ENCODE measurements at places on chromosomes 4 and X.

GRCh38 chrX:133868682-133869081, 116.7 kb downstream of the GPC3 start:
- no peak for DNase-seq

DNA sequence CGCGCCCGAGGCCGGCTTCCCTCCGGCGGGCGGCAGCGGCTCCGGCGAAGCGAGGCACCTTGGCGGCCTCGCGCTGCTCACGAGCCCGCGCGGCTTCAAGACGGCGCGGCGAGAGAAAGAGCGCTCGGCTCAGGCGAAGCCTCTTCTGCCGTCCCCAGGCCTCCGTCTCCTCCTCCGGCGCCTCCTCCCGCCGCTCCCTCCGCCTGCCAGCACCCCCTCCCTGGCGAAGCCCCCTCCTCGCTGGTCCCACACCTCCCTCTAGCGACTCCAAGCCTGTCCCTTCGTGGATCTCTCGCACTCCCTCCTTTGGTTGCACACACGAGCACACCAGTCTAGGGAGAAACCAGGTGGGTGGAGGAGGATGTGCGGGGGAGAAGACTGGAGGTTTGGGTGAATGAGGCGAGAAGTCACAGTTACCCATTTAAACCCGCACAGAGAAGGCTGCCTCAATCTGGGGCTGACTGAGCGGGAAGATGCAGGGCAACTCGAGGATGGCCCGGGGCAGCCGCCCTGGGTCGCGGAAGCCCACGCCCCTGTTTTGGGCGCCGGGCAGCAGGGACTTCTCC, at the start of gene CAMK2D:
TSS of gene CAMK2D (minus strand) at position 119 of the 566 bp plus-strand sequence. CDS start 670 bp downstream, outside the sequence.
- DNase-seq = peak; percentile 89

GRCh38 chr4:36264207-36264826, 17.1 kb upstream of the DTHD1 start:
- no peak for DNase-seq

- DNase-seq = peak; percentile 49
These were observed 5.2 kb downstream of the TKTL1 start for GRCh38 chrX:154300816-154301215.

- DNase-seq = no peak
These were observed 30.1 kb downstream of the TEX13A start for GRCh38 chrX:105190252-105190853.

DNA sequence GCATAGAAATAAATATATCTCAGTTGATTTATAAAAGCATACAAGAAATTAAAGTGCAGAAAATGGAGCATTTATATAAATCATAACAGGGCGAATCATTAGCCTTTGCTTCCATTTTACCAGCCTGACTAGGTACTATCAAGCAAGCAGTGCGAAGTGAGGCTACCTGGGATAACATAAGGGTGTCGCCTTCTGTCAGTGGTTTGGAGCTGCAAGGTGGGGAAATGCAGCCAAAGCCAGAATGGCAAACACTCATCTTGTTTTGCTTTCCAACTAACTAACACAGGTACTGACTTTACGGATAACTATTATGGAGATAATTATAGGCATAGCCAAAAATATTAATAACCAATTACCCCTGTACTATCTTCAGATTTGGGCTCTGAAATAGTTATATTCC, 1459.8 kb downstream of the RAPGEF2 start:
- DNase-seq = no peak

- DNase-seq = no peak
These were observed 98.1 kb downstream of the MGST2 start for GRCh38 chr4:139763672-139764071.

- no peak for DNase-seq
These were observed 13.7 kb downstream of the CTAG1A start for GRCh38 chrX:154598656-154599055.

- no peak for DNase-seq
These were observed 62.3 kb downstream of the GPC3 start for GRCh38 chrX:133923113-133923512.

- DNase-seq = no peak
These were observed 25.4 kb upstream of the TBC1D9 start for GRCh38 chr4:140781596-140781995.

- DNase-seq = no peak
These were observed 43.3 kb upstream of the HAND2 start for GRCh38 chr4:173573286-173573685.

DNA sequence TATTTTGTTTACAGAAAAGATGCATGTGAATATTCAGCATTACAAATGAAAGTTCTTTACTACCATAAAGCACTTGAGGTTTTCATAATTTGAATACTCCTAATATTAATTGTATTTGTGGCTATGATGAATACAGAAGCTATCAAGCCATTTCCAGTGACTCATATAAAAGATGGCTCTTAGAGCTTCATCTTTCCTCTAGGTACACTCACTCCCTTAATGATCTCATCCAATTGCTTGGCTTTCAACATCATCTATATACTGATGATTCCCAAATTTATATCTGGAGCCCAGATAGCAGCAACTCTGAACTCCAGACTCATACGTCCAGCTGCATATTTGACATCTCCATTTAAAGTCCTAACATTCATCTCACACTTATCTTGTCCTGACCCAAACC, 183.4 kb upstream of the FAM241A start:
- no peak for DNase-seq

GRCh38 chrX:51804741-51805140, 61.5 kb downstream of the GSPT2 start:
- DNase-seq = no peak

DNA sequence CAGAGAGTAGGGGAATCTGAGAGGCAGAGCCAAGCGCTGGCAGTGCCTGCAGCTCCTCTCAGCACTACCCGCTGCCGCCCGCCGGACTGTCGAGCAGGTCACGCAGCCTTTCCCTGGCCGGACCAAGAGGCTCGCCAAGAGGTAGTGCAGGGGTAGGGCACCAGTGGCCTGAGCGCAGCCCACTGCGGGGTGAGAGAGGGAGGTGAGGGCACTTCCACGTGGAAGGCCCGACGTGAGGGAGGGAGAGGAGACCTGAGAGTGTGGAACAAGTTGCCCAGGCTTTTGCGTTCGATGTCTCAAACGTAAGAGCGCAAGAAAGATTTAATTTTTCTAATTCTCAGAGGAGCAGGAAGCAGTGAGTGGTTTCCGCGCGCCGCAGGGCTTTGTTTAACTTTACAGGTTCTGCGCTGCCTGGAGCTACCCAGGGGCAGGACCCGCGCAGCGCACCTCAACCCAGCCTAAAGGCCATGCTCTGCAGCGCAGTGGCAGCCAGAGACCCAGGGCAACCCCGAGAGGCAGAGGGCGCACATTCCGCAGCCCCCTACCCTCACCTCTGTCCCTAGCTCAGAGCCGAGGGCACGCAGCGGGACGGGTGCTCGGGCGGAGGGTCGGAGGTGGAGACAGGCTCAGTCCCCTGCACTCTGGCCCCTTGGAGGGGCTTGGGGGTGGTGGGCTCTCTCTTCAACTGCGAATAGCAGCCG, 14.9 kb downstream of the ARHGAP36 start:
- DNase-seq = no peak

GRCh38 chrX:44305921-44306320, 37.6 kb downstream of the EFHC2 start:
- no peak for DNase-seq

GRCh38 chr4:180827232-180828009, 1415.8 kb upstream of the TENM3 start:
- no peak for DNase-seq

DNA sequence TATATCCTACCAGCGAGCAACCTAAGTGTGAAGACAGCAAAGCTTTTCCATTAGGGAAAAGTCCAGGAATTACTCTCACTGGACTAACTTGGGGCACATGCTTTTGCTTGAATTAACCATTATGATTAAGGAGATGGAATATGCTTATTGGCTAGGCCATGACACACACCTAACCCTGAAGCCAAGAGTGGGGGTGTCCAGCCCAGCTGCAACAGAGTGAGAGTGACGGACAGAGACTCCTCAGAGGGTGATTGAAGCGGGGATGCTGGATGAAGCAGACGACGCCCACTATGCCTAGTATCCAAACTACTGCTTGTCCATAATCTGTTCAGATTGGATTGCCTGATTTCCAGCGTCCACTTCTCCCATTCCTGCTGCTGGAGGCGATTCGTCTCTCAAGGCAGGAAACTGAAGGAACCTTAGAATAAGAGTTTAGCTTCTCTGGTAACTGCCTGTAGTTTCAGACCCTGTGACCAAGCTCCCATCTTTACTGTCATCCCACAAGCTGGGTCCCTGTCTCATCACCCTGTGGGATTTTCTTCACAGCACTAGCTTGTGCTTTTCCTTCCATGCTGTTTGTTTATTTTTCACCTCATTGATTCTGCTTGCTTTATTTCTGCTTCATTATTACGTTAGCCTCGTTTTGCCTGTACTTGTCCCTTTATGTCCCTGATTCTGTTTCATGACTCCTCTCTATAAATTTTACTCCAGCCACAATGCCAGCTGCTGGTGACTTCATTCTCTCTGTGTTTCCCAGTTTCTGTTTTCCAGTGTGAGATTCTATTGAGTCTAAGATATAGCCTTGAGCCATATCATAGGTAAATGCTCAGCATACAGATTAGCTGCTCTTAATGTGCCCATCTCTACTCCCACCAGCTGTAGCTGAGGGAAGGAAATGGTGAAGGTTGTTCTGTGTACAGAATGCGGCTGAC, 19.0 kb downstream of the FAM47E start:
- no peak for DNase-seq

DNA sequence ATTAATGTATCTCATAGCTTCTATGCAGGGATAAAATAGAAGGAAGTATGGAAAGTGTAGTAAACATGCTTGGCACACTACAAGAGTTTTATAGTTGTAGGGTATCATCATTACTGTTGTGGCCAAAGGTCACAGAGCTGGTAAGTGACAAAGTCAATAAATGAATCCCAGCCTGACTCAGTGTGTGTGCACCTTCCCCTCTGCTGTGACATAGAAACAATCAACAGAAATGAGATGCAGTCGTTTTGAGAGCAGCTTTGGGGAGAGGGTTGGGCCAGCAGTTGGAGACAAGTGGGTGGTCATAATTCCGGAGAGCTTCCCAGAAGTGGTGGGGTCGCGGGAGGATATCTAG, 82.4 kb upstream of the RBPJ start:
- no peak for DNase-seq

DNA sequence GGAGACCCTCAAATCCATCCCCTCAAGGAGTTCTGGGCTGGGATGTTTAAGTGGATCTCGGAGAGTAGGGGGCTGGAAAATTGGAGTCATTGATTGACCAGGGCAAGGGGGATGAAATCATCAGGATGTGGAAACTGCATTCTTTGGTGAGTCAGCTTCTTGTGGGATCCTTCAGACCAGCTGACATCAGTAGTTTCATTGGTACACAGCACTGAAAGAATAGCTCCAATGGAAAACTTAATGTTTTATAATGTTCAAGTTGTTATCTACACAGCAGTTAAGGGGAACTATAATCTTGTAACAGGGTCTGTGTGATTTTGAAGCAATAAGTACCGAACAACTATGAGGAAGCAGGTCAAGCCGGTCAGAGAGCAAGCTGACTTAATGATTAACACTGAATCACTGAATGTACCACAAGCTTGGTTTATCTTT, 506.1 kb downstream of the RPA4 start:
- no peak for DNase-seq

DNA sequence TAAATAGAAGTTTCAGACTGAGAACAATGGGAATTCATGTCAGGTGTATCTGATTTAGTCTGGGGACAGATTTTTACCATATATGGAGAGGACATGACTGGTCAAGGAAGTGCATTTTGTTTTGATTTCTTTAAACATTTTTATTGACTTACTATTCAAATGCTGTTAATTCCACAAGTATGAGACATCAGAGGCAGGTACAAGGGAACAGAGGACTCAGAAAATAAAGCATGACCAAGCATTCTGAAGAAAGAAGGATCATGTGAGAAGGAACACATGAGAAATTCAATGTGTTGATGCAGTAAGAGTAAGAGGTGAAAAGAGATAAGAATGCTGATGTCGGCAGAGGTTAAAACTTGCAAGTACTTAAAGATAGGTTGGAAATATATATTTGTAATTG, 1452.6 kb downstream of the PCDH7 start:
- DNase-seq = no peak

- DNase-seq = no peak
These were observed 29.7 kb downstream of the PARM1 start for GRCh38 chr4:74962584-74962983.

DNA sequence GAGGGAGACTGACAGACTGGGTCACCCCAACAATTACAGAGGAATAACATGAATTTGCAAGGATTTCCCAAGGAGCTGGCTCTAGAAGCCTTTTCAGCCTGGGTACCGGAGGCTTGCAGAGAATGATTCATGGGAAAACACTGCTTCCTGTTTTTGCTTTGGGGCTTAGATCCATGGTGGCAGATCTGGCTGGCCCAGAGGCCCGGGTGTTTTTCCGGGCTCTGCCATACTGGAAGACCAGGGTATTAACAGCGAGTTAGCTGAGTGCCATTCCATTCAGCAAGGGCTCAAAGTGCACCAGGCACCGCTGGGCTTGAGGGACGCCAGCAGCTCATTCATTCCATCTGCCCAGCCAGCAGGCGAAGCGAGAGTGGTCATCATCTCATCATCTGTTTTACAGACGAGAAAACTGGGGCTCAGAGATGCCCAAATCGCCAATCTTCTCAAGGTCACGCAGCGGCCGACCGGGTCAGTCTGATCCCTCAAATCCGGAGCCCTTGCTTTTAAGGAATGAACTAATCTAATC, 1.3 kb downstream of the WDR1 start:
- DNase-seq = peak; percentile 51

- DNase-seq = no peak
These were observed 44.0 kb upstream of the MAN2B2 start for GRCh38 chr4:6530964-6531363.

DNA sequence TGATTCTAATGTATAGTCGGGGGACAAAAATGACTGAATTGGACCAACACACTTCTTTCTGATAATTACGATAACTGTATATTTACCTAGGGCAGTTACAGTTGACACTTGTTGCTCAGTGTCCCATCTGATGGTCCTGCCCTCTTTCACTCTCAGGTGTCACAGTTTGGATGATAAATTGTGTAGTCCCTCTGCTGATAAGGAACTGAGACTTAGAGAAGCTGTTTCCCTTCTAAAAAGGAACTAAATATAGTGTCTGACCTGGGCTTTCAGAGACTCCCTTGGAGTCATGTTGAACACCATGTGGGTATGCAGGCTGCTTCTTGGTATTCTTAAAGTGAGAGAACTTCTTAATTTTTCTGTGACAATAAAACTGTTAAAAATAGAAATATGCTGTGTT, 23.7 kb upstream of the PNPLA4 start:
- no peak for DNase-seq

- DNase-seq = no peak
These were observed 15.8 kb upstream of the LDB2 start for GRCh38 chr4:16914208-16914607.

GRCh38 chr4:57554556-57555092, 444.4 kb upstream of the IGFBP7 start:
- DNase-seq = no peak

- DNase-seq = no peak
These were observed 1067.7 kb upstream of the PABPC4L start for GRCh38 chr4:135269125-135269890.

GRCh38 chr4:159252491-159252890, 149.6 kb downstream of the RAPGEF2 start:
- DNase-seq = no peak

GRCh38 chr4:166655231-166655630, 579.1 kb downstream of the SPOCK3 start:
- no peak for DNase-seq

GRCh38 chr4:36432586-36432985, 151.2 kb downstream of the DTHD1 start:
- DNase-seq = no peak

GRCh38 chrX:19372170-19372546, 28.4 kb downstream of the PDHA1 start:
- peak; percentile 67 for DNase-seq

GRCh38 chr4:13261486-13262257, 222.5 kb downstream of the RAB28 start:
- no peak for DNase-seq
